Astrocyte (in vitro differentiated cells and primary cell): ENCODE measurements at places on chromosomes 2 and 18.

DNA sequence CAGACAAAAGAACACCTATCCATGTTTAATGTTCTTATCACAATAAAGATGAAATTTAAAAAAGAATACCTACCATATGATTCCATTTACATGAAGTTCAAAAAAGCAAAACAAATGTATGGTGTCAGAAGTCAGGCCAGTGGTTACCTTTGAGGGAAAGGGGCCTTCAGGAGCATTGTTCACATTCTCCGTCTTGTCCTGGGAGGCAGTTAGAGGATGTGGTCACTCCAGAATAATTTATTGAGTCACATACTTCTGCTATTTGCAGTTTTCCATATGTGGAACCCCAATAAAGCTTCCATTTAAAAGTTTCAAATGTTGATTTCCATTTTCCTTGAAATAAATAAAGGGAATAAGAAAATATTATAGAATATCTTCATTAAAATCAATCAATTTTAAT is 41.6 kb upstream of the POU3F3 start:
- peak; percentile 72 for DNase-seq
- peak overlapping the region; percentile 78 for H3K27ac ChIP-seq
- peaks cover 11% of the 10 kb centered on the region for H3K4me1 ChIP-seq

GRCh38 chr2:20595439-20596192 is 55.3 kb downstream of the HS1BP3 start:
- no peak overlapping the region for H3K4me3 ChIP-seq
- H3K27ac ChIP-seq, result peak overlapping the region; percentile 80
- H3K27me3 ChIP-seq, result no peaks in the 10 kb centered on the region

- H3K4me3 ChIP-seq, result no peak overlapping the region
- DNase-seq, result no peak
- no peak overlapping the region for H3K27ac ChIP-seq
- no peaks in the 10 kb centered on the region for H3K36me3 ChIP-seq
- H3K27me3 ChIP-seq, result no peaks in the 10 kb centered on the region
These were observed 184.3 kb upstream of the TWIST2 start for GRCh38 chr2:238663586-238663985.

- no peak overlapping the region for H3K4me3 ChIP-seq
- H3K27me3 ChIP-seq, result no peaks in the 10 kb centered on the region
- peak; percentile 62 for DNase-seq
- H3K27ac ChIP-seq, result peak overlapping the region; percentile 69
These were observed 8.4 kb downstream of the PTPRM start for GRCh38 chr18:7575465-7576028.

- no peak overlapping the region for H3K4me3 ChIP-seq
- H3K27ac ChIP-seq, result no peak overlapping the region
- H3K27me3 ChIP-seq, result no peaks in the 10 kb centered on the region
- no peaks in the 10 kb centered on the region for H3K4me1 ChIP-seq
- no peak for DNase-seq
These were observed 74.9 kb downstream of the MTCL1 start for GRCh38 chr18:8780227-8780626.

GRCh38 chr2:171420728-171421563 is 12.8 kb downstream of the METTL8 start:
- no peaks in the 10 kb centered on the region for H3K4me1 ChIP-seq
- H3K27ac ChIP-seq, result no peak overlapping the region
- no peak overlapping the region for H3K4me3 ChIP-seq
- H3K36me3 ChIP-seq, result no peaks in the 10 kb centered on the region
- no peaks in the 10 kb centered on the region for H3K27me3 ChIP-seq

- H3K4me1 ChIP-seq, result peaks cover 8% of the 10 kb centered on the region
- DNase-seq, result no peak
- H3K36me3 ChIP-seq, result no peaks in the 10 kb centered on the region
- no peak overlapping the region for H3K27ac ChIP-seq
- no peak overlapping the region for H3K4me3 ChIP-seq
These were observed 19.5 kb downstream of the CIB4 start for GRCh38 chr2:26621469-26622199.

DNA sequence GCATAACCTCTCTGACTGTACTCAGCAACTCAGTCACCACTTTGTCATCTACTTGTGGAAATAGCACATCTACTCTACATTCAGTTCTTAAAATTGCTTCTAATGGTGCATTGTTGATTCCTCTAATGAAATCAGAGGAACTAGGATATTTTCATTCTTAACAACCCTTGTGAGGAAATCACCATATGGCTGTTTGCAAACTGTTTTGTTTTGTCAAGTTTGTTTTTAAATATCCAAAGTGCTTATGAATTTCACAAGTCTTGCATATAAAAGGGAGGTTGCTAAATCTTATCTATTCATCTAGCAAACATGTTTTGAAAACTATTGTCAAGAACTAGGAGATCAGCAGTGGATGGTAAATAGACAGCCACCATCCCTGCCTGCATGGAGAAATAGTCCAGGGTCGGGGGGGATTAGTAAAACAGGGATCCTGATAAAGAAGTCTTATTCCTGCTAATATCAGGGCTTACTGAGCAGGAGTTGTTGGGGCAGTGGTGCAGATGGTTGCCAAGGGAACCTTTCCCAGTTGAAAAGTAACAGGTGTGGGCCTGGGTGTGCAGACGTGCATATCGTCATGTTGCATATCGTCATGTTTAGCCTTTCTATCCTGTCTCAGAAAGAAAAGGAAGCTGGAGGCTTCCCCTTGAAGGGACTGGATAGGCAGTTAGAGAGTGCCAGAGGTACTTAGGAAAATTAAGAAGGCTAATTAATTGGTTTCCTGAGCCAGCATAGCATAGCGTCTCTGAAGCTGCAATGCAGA is 7.5 kb upstream of the MYO3B start:
- H3K4me3 ChIP-seq, result no peak overlapping the region
- H3K36me3 ChIP-seq, result no peaks in the 10 kb centered on the region
- no peaks in the 10 kb centered on the region for H3K4me1 ChIP-seq
- no peak for DNase-seq
- H3K27me3 ChIP-seq, result no peaks in the 10 kb centered on the region

DNA sequence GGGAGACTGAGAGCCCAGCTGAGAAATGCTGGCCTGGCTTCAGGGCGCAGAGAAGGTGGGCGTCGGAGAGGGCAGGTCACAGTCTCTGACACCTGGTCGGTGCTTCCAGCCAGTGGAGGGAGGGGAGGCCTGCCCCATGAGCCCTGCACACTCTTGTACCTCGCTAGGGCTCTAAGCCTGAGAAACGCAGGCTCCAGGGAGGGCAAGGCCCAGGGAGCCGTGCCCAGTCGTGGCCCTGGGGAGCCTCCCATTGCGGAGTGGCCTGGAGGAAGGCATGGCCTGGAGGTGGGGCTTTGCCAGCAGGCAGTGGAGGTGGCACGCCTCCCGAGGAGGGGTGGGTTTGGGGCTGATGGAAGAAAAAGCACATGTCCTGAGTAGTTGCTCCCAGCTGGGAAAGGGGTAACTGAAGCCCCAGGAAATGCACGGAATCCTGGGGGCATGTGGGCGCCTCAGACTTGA is 39.0 kb downstream of the MTERF4 start:
- H3K36me3 ChIP-seq, result no peaks in the 10 kb centered on the region
- H3K27ac ChIP-seq, result no peak overlapping the region
- H3K4me1 ChIP-seq, result no peaks in the 10 kb centered on the region
- H3K27me3 ChIP-seq, result peaks cover 4% of the 10 kb centered on the region
- no peak overlapping the region for H3K4me3 ChIP-seq
- DNase-seq, result no peak

DNA sequence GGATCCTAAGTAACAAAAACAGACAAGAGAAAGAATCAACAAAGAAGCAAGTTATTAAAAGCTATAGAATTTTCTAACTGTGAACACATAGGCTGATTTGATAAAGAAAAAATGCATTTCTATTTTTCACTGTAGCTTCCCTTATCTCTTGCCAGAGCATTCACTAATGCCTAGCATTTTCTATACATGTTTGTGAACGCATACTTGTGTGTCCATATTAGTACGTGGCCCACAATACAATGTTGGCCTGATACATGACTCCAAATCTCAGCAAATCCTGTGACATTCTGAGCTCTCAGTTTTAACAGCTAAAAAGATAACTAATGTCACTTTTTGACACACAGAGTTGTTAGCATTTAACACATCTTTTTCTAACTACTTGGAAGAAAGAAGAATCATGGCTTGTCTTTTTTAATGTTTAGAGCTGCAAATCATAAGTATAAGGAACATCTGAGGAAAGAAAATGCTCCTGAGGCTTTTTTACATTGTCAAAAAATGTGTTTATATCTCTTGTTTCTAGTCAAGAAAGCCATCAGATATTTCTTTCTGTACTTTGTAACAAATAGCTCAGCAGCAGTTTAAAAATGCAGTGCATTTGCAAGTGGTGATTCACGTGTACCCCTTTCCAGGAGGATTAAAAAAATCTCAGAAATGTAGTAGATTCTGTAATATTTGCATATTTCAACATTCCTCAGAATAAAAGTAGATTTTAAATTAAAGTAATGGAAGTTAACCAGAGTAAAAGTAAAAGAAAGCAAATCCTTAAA is 1646.8 kb upstream of the TMEFF2 start:
- peak; percentile 54 for DNase-seq
- peak overlapping the region; percentile 66 for H3K27ac ChIP-seq
- H3K36me3 ChIP-seq, result no peaks in the 10 kb centered on the region
- no peak overlapping the region for H3K4me3 ChIP-seq
